ENCODE measurements at places on chromosomes 7 and 10. TPM values are rescaled to one million over a fixed set of nuclear protein-coding genes. Genes with fewer than 3 reads are reported as not detected.

MEIG1 gene
- polyA plus RNA-seq, result 1.4 TPM

SPDYE11 gene
- 1.1 TPM for polyA plus RNA-seq

NUPR2 gene
- 4.3 TPM for polyA plus RNA-seq

UBE3C gene
- 38.8 TPM for polyA plus RNA-seq

PDZD7 gene
- 0.69 TPM for polyA plus RNA-seq
